ENCODE measurements at places on chromosomes 13 and 19. TPM values are rescaled to one million over a fixed set of nuclear protein-coding genes. Genes with fewer than 3 reads are reported as not detected.

NLRP11 gene
- total RNA-seq: not detected

RASAL3 gene
- 0.41 TPM for total RNA-seq

USHBP1 gene
- total RNA-seq: 0.82 TPM

NLRP9 gene
- total RNA-seq: not detected

KIR2DL1 gene
- not detected for total RNA-seq
